ENCODE measurements at places on chromosomes 1 and 21. TPM values are rescaled to one million over a fixed set of nuclear protein-coding genes. Genes with fewer than 3 reads are reported as not detected.

DNA sequence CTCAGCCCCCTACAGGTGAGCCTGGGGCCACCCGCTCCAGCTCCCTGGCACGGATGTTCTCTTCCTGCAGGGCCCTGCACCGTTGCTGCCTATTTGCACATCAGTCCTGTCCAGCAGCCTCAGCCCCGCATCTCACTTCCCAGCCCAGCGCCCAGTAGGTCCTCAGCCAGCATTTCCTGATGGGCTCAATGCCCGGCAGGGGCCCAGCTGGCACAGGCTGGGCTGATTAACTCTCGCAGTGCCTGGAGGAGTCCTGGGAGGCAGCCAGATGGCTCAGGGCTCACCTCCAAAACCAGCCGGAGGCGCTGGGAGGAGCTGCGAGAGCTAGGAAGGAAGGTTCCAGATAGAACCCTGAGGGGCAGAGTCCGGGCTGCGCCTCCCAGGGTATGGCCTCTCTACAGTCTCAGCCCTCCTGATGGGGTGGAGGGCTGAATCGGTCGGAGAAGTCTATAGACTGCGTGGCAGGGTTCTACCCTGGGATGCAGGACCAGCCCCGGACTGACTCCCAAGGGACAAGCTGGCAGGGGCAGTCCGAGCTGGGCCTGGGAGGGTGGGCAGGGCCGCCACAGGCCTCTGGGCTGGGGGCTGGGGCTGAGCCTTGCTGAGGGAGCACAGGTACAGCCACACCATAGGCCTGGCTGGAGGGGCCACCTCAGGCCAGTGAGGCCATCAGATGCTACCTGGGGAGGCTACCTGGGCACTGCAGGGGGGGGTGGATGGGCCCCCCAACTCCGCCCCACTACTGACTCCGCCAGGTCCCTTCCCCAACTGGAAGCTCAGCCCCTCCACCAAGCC lies 19.2 kb upstream of the CLSTN1 start:
- DNase-seq = no peak

GRCh38 chr1:50289495-50289894 lies 133.7 kb downstream of the DMRTA2 start:
- no peak for DNase-seq

DNA sequence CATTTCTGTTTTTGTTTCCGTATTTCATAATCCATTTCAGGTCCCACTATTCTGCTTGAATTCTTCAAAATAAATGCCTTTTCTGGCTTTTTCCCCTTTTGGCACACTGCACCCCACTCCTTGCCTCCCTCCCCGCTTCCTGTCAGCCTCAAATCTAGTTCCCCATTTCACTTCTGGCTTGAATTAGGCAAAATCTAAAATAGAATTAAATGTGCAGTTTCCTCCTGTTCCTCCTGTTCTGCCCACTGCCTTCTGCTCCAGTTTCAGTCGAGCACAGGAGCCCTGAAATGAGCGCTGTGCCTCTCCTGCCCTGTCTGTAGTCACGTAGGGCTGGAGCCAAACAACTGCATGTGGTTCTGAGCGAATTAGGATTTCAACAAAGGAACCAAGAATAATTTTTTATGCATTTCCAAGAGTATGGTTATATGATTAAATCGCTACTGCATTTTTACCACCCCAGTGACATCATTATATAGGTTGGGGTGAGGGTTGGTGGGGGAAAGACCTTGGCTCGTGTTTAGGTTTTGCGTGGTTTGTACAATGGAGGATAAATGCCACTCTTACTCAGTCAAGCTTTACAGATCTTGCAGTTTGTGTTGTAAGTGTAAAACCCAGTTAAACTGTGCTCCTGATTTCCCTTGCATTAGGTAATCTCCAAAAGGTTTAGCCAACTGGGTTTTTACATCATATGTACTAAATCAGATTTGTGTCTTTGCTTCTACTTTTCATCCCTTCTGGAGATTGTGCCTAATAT lies 114.9 kb downstream of the VPS13D start:
- DNase-seq = peak; percentile 25

DNA sequence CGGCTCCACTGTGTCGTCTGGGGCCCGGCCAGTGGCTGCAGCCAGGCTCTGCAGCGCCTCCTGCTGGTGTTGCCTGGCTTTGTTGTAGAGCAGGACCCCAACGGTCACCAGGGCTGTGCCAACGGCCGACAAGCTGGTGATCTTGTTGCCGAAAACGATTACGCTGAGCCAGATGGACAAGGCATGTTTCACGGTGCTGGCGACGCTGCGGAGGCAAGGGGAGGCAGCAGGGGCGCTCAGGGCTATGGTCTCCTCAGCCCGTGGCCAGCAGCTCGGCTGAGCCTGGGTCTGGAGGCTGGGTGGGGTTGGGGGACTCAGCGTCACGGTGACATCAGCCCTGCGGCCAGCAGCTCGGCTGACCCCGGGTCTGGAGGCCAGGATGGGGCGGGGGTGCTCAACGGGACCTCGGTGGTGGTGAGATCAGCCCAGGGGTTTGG lies 7.0 kb upstream of the CDK11B start:
- peak; percentile 56 for DNase-seq

GRCh38 chr1:115113766-115114165 lies 24.5 kb upstream of the TSPAN2 start:
- DNase-seq = no peak

DNA sequence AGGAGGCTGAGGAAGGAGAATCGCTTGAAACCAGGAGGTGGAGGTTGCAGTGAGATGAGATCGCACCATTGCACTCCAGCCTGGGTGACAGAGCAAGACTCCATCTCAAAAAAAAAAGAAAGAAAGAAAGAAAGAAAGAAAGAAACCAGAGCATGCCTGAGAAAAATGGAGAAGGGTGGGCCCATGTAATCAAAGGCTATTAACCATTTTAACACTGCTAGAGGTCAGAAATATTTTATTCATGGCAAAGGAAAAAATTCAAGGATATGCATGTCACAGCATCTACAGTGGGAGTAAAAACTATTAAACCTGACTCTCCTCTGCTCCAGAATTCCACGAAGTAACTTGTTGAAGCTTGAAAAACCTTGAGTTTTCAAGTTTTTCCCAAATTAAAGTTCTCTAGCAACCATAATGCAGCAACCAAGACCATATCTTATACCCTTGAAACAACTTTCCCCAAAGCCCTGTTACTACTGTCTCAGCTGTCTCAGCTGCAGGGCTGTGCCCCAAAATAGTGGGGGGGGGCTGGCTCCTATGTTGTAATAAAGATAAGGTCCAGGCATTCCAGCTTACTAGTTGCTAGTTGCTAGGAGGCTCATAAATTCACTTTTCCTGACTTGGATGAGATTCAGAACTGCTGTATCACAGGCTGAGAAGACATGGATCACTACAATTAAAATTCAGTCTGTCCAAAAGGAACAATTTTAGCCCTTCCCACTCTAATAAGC lies 112.9 kb upstream of the SOD1 start:
- DNase-seq = no peak

DNA sequence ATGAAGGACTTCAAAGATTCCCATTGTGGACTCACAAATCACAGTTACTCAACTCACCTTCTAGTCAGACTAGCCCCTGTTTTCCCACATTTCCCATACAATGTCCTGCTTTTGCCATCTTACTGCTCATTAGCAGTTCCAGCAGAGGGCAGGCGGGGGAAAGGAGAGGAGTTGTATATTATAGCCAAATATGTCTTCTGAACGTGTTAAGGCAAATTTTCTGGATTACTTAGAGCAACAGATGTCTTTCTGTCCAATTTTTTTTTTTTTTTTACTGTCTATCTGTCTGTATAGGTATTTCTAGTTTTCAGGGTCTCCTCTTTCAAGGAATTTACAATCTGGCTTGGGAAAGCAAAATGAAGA lies 29.9 kb upstream of the DDAH1 start:
- DNase-seq = no peak

Gene MROH9
- not detected for total RNA-seq

Gene SMG5
- total RNA-seq = 79.7 TPM

Gene ZBTB40
- total RNA-seq = 20.2 TPM

Gene TMIGD3
- not detected for total RNA-seq

Data from activated T-cell treated with anti-CD3 and anti-CD28 coated beads, Interleukin-2, amount 50 U/mL, for 72 hours (primary cell).